ENCODE measurements at places on chromosomes 3 and 15. TPM values are rescaled to one million over a fixed set of nuclear protein-coding genes. Genes with fewer than 3 reads are reported as not detected.

GRCh38 chr3:127663151-127663550, 9.6 kb upstream of the ABTB1 start:
- no peak overlapping the region for H3K27ac ChIP-seq
- no peaks in the 10 kb centered on the region for H3K27me3 ChIP-seq
- no peaks in the 10 kb centered on the region for H3K4me1 ChIP-seq
- H3K4me3 ChIP-seq: no peak overlapping the region
- no peaks in the 10 kb centered on the region for H3K36me3 ChIP-seq
- no peak for DNase-seq

H1-8 gene
- polyA plus RNA-seq: not detected

PRR23B gene
- not detected for polyA plus RNA-seq

- H3K4me3 ChIP-seq: no peak overlapping the region
- no peaks in the 10 kb centered on the region for H3K4me1 ChIP-seq
- H3K27me3 ChIP-seq: peaks cover 39% of the 10 kb centered on the region
- no peak overlapping the region for H3K27ac ChIP-seq
- peak; percentile 14 for DNase-seq
Observed at GRCh38 chr3:39804951-39805350, 4.5 kb upstream of the MYRIP start.

- no peak overlapping the region for H3K27ac ChIP-seq
- H3K4me3 ChIP-seq: no peak overlapping the region
- H3K36me3 ChIP-seq: peaks cover 8% of the 10 kb centered on the region
- no peak for DNase-seq
- H3K4me1 ChIP-seq: no peaks in the 10 kb centered on the region
- H3K27me3 ChIP-seq: no peaks in the 10 kb centered on the region
Observed at GRCh38 chr15:25094519-25094918, 139.7 kb downstream of the SNRPN start.

DNA sequence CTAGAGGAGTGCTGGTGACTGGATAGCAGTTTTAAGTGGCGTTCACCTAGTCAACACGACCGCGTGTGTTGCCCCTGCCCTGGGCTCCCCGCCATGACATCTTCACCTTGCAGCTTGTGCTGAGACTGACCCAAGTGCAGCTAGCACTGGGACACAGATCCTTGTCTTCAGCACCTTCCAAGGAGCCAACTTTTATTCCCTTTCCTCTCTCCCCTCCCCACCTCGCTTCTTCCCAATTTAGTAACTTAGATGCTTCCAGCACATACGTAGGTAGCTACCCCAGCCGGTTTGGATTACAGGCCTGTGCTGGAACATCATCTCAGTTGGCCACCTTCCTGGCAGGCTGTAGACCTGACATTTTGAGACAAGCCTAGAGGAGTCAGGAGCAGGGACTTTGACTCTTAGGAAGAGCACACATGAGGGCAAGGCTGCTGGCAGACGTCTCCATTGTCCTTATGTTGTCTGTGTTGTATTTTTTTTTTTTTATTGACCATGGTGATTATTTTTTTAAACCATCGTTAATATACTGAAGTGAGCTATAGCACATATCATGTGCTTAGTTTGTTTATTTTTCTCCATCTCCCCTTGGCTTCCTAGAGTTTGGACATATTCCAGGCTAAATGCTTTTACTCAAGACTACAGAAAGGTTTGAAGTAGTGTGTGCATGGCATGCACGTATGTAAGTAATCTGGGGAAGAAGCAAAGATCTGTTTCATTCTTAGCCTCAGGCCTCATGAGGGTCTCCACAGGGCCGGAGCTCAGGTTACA, 61.1 kb downstream of the AAGAB start:
- no peak for DNase-seq
- H3K36me3 ChIP-seq: peaks cover 36% of the 10 kb centered on the region
- peaks cover 33% of the 10 kb centered on the region for H3K4me1 ChIP-seq
- H3K27ac ChIP-seq: no peak overlapping the region
- no peaks in the 10 kb centered on the region for H3K27me3 ChIP-seq
- no peak overlapping the region for H3K4me3 ChIP-seq

DNA sequence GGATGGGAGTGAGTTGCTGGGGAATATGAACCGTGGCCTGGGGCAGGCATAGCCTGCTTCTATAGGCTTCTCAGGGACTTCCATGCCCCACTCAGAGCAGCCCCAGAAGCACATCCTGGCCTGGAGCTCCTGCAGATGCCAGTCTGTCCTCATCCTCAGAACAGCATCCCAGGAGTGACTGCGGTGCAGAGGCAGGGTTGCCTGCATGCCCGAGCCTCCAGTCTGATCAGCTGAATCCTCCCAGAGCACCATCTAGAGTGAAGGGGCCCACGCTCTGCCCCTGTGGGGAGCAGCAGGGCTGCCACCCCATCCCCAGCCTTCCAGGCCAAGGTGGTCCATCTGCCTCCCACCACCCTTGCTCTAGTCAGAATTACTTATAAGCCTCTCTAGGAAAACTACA, 44.7 kb upstream of the APEH start:
- H3K36me3 ChIP-seq: no peaks in the 10 kb centered on the region
- H3K4me1 ChIP-seq: peaks cover 14% of the 10 kb centered on the region
- no peak overlapping the region for H3K27ac ChIP-seq

CCDC9B gene
- polyA plus RNA-seq: 33.1 TPM

XRN1 gene
- 17.5 TPM for polyA plus RNA-seq

SPATA12 gene
- polyA plus RNA-seq: not detected

GOLGA6C gene
- polyA plus RNA-seq: not detected

- H3K4me1 ChIP-seq: no peaks in the 10 kb centered on the region
- no peak overlapping the region for H3K27ac ChIP-seq
- no peak for DNase-seq
- H3K27me3 ChIP-seq: no peaks in the 10 kb centered on the region
- no peaks in the 10 kb centered on the region for H3K36me3 ChIP-seq
- H3K4me3 ChIP-seq: no peak overlapping the region
Observed at GRCh38 chr3:95813244-95813643, 1001.1 kb upstream of the EPHA6 start.

DNA sequence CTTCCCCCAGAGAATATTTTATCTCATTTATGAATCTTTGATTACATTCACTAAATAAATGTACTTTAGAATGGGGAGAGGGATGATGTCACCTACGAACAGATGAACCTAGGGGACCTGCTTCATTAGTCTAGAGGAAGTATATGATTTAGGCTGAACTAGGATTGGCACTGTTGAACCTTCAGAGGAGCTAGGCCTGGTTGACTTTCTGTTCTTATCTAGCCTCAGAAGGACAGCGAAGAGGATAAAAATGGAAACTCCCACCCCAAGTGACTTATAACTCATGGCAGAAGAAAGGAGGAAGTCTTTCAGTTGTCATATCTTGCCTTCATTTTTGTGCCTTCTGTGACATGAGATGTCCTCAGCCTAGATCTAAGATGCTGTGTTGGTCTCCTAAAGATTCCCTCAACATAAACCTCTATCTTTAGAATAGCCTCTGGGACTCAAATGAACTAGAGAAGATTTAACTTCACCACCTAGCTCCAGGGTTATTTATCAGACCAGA, 42.6 kb downstream of the POLG start:
- H3K4me3 ChIP-seq: no peak overlapping the region
- no peak for DNase-seq
- 0 out of 2 replicates have a peak, but pooled peaks cover 6% of the 10 kb centered on the region for H3K36me3 ChIP-seq
- H3K27me3 ChIP-seq: no peaks in the 10 kb centered on the region
- H3K4me1 ChIP-seq: no peaks in the 10 kb centered on the region

DNA sequence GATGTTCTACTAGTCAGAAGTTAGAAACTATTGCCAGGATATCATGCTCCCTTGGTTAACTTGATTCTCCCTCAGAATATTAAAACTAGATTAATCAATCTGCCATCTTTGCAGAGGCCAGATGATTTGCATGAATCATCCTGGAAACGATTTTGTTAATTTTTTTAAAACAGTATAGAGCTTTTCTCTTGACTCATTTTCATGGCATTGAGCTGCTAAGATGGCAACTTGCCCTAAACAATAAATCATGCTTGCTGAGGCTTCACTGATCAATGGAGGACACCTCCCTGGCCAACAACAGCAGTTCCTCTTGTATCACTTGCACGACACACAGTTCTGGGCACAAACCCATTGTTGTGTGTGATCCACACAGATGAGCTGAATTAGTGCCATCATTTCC, 109.1 kb downstream of the COL6A6 start:
- no peaks in the 10 kb centered on the region for H3K36me3 ChIP-seq
- peak; percentile 56 for DNase-seq
- H3K27ac ChIP-seq: no peak overlapping the region
- peaks cover 8% of the 10 kb centered on the region for H3K27me3 ChIP-seq
- no peak overlapping the region for H3K4me3 ChIP-seq
- H3K4me1 ChIP-seq: no peaks in the 10 kb centered on the region

DNA sequence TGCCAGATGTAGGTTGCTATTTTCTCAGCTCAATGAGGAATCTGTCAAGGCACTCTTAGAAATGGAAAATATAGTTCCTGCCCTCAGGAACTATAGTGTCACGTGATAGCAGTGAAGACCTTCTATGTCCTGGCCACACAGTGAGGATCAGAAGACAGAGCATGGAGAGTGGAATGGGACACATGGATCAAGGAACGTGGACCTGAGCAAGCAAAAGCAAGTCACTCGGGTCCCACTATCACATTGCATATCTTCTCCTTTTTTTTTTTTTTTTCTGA, 21.2 kb downstream of the SMAD3 start:
- H3K4me3 ChIP-seq: no peak overlapping the region
- H3K4me1 ChIP-seq: peaks cover 70% of the 10 kb centered on the region
- DNase-seq: no peak
- H3K27ac ChIP-seq: peak overlapping the region; percentile 68

GAP43 gene
- 1.8 TPM for polyA plus RNA-seq

- H3K27me3 ChIP-seq: no peaks in the 10 kb centered on the region
- DNase-seq: no peak
- no peak overlapping the region for H3K27ac ChIP-seq
Observed at GRCh38 chr3:42430781-42431532, 20.5 kb upstream of the LYZL4 start.

GRCh38 chr3:39724233-39724846, 85.1 kb upstream of the MYRIP start:
- no peak overlapping the region for H3K4me3 ChIP-seq
- no peaks in the 10 kb centered on the region for H3K27me3 ChIP-seq
- no peaks in the 10 kb centered on the region for H3K36me3 ChIP-seq
- H3K27ac ChIP-seq: no peak overlapping the region
- peak; percentile 5 for DNase-seq
